ENCODE measurements at places on chromosomes 6 and 20.

GRCh38 chr20:3364323-3365013 lies 43.0 kb downstream of the DNAAF9 start:
- DNase-seq = no peak

DNA sequence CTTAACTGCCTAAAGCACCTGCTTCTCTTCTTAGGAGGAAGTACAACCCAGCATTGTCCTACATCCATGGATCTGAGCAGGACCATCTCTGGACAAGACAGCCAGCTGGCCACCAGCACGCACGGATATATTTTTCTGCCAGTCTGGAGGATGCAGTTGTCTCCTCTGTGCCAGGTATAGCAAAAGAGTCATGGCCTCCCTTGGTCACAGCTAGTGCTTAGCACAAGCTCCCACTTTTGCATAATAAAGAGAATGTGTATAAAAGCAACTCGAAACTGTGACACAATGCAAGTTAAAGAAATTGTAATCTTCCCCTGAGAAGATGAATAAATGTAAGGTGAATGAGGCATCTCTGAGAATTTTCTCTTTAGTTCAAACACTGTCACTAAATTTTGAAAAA lies 267.8 kb upstream of the MANEA start:
- no peak for DNase-seq

- no peak for DNase-seq
These were observed 120.5 kb downstream of the SULF2 start for GRCh38 chr20:47664744-47665143.

DNA sequence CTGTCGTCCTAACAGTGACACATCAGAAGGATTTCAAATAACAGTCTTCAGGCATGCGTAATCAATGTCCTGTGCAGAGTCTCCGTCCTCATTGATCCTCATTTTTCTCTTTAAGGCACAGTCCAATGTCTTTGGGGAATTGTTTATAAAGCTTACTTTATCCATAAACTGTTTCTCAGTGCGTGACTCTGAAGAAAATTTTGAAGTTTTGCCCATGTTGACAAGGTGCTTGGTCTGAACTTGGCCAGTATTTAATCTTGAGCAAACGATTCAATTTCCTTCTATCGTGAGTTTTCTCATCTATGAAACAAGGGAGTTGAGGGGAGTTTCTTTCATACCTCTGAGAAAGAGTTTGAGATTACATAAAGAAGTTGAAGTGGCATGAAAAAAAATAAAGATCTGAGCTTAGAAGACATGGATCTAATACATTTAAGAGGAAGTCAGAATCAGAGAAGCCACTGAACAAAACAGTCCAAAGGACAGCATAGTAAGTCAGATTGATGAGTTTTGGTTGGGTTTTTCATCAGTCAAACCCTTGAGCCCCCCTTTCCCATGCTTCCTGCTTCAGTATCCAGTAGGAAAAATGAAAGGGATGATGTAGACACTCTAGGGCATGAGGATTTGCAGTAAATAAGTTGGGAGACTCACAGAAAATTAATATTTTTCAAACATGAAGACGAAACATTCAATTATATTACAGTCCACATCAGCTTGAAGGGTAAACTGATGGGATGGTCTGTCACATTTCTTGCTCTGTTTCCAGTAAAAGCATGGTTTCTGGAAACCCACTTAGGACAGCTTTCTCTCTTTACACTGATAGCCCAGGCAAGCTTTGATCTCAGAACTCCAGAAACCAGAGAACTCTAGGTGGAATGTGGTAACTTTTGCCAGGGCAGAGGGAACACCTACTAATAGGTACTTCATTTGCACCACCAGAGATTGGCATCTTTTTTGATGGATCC lies 8.1 kb downstream of the EDN1 start:
- DNase-seq = no peak

DNA sequence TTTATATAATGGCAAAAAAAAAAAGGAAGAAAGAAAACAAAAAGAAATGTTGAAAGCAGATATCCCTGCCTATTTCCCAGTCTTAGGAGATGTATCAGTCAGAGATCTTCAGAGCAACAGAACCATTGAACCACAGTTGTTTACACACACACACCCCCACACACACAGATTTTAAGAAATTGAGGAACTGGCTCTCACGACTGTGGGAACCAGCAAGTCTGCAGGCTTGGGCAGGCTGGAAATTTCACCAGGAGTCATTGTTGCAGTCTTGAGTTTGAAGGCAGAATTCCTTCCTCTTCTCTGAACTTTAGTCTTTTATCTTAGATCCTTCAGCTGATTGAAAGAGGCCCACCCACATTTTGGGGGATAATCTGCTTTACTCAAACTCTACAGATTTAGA lies 380.9 kb downstream of the CDKAL1 start:
- DNase-seq = no peak

GRCh38 chr6:91330896-91331295 lies 744.0 kb upstream of the MAP3K7 start:
- no peak for DNase-seq

- DNase-seq = no peak
These were observed 128.5 kb downstream of the HFE start for GRCh38 chr6:26215585-26216358.

DNA sequence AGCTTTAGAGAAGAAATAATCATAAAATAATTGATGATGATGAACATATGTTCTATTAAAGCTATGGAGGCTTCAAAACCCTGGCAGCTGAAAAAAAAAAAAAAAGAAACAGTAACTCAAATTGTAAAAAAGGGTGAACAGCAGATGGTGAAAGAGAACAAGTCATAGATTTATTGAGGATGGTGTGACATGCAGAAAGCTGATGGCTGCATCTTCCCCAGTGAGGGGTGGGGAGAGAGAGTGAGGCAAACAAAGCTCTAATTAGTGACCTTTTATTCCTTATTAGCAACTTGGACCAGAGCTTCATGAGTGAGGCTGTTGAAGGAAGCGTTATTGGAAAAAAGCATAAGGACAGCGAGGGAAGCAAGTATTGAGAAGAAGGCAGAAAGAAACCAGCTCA lies 191.7 kb downstream of the EDN1 start:
- DNase-seq = no peak

GRCh38 chr6:140355476-140355875 lies 981.0 kb upstream of the CITED2 start:
- no peak for DNase-seq

DNA sequence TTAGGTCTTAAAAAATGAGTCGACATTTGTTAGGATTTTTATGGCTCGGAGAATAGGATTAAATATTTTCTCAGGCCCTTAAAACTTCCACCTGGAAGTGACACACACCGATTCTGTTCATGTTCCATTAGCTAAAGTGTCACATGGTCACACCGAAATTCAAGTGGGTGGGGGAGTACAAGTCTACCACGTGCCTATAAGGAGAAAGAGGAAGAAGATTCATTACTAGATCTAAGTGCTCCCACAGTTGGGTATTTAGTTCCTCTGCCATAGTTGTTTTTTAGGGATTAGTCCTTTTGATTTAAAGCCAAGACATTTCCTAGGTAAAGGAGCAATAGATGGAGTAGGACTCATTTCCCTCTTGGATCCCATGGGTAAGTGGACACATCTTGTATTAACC lies 4.9 kb upstream of the TOX2 start:
- no peak for DNase-seq

- DNase-seq = no peak
These were observed 21.2 kb downstream of the THEMIS start for GRCh38 chr6:127879685-127880084.

- no peak for DNase-seq
These were observed 17.0 kb downstream of the CRISP1 start for GRCh38 chr6:49849213-49849907.

- DNase-seq = no peak
These were observed 28.3 kb upstream of the KIF3B start for GRCh38 chr20:32249030-32249738.

DNA sequence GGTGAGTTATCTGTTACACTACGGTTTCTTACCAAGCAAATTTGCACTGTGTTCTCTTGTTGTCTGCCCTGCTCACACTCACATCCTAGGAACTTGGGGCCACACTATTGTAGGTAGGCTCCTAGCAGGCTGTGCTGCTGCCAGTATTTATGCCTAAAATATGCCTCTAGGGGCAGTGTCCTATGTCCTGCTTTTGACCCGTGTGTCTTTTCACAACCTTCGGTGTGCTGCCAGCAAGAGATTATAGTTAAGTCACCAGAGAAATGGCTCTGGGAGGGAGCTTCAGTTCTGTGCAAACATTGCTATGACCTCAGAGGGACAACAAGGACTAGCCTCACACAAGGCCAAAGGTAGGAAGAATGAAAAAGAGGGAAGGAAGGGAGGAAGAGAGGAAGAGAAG lies 8.9 kb upstream of the TAAR5 start:
- no peak for DNase-seq

DNA sequence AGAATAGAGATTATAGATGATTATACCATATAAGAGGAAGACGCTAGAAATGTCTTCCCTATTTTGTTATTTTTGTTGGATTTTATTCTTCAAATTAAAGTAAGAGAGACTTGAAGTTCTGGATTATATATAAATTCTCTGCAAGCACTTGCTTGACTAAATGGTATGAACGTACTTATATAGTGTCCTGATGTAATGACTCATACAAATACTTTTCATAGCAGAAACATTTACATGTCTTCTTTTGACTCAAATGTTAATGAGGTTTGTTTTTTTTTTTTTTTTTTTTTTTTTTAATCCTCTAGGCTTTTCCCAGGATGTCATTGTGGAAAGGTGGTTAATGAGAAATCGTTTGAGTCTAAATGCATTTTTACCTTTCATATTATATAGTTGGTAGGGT lies 55.0 kb downstream of the PDE7B start:
- no peak for DNase-seq

DNA sequence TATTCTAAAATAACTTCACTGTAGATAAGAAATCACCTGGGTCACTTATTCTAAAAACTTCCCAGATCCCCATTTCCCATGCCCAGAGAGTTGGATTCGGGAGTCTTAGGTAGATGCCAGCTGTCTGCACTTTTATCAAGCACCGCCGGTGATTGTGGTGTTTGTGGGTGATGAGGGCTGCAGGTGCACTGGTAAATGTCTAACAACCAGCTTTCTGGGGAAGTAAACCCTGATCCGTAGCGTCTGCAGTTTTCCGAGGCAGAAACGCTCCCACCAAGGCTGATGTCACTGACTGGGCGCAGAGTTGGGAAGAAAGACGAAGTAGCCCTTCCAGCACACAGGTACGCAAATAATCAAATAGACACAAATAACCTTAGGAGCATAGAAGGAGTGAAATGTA lies 152.2 kb upstream of the KCNG1 start:
- DNase-seq = no peak

GRCh38 chr20:59425572-59425971 lies 125.2 kb downstream of the EDN3 start:
- DNase-seq = no peak

- DNase-seq = no peak
These were observed 27.3 kb upstream of the ABCC10 start for GRCh38 chr6:43399932-43400487.

DNA sequence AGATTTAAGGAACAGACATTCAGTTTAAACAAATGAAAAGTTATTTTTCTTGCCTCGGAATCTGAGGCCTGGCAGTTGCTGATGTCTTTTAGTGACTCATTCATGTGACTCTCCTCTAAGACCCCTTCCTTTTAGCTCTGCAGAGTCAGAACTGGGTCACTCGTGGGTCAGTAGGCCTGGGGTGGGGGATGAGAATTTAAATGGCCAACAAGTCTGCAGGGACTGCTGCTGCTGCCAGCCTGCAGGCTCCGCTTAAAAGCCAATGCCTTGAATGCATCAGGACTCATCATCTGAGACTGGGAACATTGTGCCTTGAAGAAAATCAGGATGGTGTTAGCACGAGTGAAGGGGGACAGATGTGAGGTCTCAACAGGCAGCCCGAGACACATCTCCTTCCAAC lies 404.3 kb downstream of the CDH26 start:
- no peak for DNase-seq

DNA sequence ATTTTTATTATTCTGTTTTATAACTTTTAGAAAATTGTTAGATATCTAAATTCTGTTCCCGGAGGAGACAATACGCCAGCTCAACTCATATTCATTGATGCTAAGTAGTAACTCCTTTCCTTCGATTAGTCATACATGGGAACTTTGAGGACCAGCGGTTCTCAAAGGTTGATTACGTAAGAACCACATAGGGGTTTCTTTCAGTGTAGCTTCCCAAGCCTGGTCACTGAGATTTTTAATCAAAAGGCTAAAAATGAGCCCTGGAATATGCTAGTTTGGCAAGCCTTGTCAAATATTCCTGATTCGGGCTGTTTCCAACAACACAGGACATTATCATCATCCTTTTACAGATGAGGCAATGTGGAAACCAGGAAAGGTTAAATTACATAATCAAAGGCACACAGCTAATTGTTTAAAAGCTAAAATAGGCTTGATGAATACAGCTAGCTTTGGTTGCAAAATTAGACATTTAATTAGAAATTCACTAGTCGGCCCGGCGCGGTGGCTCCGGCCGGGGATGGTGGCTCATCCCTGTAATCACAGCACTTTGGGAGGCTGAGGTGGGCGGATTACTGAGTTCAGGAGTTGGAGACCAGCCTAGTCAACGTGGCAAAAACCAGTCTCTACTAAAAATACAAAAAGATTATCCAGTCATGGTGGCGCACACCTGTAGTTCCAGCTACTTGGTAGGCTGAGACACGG lies 14.6 kb upstream of the MEI4 start:
- DNase-seq = no peak

- no peak for DNase-seq
These were observed 142.6 kb downstream of the ADGRG6 start for GRCh38 chr6:142444376-142444775.

DNA sequence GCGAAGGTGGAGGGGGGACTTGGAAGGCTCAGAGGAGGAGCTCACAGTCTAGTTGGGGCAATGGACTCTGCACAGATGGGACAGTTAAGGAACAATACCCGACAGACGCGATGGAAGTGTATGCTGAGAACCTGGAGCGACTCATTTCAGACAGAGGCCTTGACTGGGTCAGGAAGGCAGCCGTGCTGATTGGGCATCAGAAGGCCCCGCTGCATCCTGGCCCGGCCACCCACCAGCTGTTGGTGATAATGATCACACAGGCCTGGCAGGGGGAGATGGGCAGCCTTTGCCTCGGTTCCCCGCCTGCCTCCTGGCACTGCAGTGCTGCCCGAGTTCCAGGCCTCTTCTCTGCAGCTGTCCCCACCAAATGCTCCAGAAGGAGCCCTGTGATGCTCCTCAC lies 62.4 kb downstream of the MDGA1 start:
- DNase-seq = no peak

DNA sequence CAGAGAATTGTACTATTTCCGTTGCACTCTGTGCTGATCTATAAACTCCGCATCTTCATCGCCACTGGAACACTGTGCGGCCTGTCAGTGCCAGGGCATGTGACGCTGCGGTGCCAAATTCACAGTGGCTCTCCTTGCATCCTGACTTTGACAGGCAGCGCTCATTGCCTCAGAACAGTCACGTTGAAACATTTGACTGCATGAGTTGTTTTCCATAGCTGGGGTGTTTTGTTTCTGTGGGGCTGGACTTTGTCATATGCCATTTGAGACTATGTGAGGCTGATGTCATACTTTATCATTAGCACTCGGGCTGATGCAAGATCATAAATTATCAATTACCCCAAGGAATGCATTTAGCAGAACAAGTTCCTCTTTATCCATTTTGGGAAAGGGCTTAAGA lies 32.7 kb downstream of the CFAP61 start:
- DNase-seq = no peak

All from GM12891 (cell line).